Pons (tissue), 1 donor: ENCODE measurements at places on chromosomes 7 and 10.

- no peak for DNase-seq
Measured at GRCh38 chr7:90678986-90679385, 82.9 kb downstream of the CDK14 start.

GRCh38 chr7:100680576-100681271 is 7.2 kb downstream of the GNB2 start:
- no peak for DNase-seq

- DNase-seq: no peak
Measured at GRCh38 chr10:123962756-123963530, 71.3 kb upstream of the CPXM2 start.

- no peak for DNase-seq
Measured at GRCh38 chr7:40400525-40400924, 265.7 kb downstream of the SUGCT start.

DNA sequence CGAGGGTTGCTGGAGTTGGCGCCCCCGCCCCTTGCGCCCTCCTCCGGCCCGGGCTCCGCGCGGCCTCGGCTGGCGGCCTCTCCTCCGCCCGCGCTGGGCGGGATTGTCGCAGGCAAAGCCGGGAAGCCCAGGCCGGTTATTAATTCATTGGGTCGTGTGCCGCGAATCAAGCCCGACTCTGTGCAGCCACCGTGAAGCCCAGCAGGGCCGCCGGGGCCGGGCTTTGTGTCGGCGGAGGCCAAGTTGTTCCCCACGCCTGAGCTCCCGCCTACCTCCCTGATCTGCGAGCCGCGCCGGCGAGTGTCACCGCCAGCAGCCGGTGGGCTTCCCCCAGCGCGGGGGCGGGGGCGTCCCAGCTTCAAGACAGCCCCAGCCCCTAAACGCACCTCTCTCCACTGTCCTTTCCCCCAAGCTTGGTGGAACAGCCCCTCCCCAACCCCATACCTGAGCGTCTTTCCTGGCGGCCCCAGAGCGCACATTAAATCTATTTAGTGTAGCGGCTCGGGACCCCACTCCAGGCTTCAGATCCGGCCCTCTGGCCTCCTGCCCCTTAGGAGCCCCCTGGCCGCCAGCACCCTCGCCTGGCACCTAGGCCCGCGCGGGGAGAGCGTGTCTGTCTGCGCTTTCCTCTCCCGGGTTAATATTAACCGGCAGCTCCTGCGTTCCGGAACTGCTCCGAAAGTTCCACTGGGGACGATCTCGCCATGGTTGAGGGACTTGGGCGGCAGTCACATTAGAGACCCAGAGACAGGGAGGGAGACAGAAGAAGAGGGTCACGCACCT is 3.5 kb downstream of the SHH start:
- DNase-seq: no peak

DNA sequence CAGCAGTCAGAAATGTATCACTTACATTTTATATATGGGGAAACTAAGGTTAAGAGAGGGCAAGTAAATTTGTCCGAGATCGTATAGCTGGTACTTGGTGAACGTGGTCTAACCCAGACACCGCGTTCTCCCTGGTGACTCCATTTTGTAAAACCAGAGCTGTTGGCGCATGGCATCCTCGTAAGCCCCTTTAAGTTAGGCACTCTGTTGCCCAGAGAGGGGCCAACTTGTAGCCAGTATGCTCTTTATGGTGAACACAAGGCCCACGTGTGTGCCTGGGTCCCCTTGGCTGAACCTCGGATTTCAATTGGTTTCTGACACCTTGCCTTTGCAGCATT is 39.7 kb upstream of the ZNF518A start:
- DNase-seq: no peak
